Pulmonary artery endothelial cell (primary cell): ENCODE measurements at places on chromosomes 5 and 9.

DNA sequence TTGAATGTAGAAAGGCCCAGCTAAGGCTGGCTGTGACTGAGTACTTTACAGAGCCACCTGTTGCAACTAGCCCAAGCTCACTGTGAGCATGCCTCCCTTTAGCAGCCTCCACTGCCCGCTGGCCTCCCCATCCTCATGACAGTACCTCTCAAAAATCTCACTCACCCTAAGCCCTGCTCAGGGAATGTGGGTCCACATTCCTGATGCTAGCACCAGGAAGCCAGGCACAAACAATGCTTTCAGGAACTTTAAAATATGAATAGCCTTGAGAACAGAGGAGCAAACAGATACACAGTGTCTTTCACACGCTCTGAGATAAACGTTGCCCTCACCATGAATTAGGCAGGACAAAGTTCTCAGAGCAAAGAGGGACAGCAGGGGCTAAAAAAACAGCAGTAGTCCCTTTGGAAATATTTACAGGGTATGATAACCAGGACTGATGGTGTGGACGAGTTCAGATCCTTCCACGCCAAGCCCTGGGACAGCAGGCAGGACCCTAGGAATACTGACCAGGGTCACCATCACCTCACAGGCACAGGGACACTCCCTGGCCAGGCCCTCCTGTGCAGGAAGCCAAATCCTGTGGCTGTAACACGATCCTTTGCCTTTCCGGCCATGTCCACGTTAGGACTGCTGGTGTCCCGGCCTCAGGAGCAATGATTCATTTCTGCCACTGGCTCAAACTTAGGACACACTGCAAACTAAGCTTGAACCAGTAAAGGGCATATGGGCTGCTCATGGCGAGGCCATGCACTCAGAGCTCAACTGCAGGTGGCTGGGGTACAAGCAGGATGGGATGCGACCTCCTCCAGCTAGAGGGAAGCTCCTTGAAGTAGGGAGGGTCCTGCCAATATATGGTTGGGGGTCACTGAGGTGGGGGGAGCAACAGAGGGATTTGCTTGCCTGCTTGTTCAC is 9.6 kb downstream of the ACSL6 start:
- no peak for DNase-seq

DNA sequence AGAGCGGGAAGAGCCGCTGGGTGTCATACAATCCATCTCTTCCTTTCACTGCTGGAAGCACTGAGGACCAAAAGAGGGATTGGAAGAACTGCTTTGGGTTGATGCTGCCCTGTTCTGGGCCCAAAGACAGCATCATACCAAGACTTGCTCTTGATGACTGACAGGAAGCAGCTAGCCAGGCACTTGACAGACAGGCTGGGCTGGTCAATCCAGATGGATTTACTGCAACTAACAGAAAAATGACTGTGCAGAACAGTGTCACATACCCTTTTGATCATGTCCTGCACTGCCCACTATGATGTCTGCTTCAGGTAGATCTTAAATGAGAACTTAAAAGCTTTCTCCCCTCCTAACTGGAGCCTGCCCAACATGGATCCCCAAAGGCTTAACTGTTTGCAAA is 157.6 kb downstream of the CRB2 start:
- DNase-seq = no peak

DNA sequence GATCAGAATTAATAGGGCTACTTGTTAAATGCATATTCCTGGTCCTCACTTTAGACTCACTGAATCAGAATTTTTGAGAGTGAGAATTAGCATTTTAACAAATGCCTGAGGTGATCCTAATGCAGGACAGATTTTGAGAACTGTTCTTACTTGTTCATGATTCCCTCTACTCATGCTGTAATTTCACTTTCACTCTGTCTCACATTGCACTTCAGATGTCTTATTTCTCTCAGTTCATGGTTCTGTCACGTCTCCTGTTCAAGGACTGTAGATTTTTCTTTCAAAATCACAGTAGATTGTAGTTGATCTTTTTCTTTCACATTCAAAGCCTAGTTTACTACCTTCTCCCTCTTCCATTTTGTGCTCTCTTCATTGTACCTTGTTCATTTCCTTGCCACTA is 54.3 kb downstream of the ADGRV1 start:
- DNase-seq = no peak

- no peak for DNase-seq
Observed at GRCh38 chr5:14219800-14220512, 76.8 kb downstream of the TRIO start.

GRCh38 chr9:87875831-87876545 is 6.7 kb upstream of the SPATA31E1 start:
- no peak for DNase-seq
